ENCODE measurements at places on chromosomes 13 and 19.
A peak's percentile ranks its signal among the peaks of the same experiment; 100 is the strongest.

DNA sequence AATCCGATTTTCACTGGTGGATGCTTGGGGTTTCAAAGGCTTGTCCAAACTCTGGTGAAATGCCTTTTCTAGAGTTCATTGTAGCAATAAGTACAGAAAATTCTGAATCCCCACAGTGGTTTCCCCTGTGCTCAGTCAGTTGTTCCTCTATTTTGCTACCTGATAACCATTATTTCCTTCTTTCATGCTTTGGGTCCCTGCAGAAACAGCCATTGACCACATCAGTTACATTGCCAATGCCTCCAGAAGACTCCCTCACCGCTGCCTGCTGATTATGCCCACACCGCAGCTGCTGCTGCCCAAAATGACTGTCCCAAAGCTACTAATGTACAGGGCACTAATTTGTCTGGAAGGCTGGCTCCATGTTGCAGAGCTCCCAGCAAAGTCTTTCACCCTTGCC lies 517.3 kb downstream of the KLF12 start:
- DNase-seq = no peak

- peak; percentile 87 for DNase-seq
These were observed 263.1 kb downstream of the ZNF536 start for GRCh38 chr19:30634996-30635975.

- no peak for DNase-seq
These were observed 13.5 kb upstream of the PLEKHF1 start for GRCh38 chr19:29651622-29652394.

DNA sequence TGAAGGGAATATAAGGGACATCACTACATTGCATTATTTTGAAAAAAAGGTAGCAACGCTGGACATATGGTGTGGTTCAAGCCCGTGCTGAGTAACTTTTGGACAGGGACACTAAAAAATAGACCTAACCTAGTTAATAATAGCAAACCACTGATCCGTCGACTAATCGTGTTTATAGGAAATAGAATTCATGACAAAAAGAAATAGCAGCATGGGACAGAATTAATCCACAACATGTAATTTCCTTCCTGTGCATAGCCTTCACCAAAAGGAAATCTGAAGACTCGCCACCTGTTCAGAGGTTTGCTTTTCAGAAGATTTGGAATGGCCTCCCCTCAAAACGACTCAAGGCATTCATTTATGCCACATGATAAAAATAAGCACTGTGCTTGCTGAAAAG lies 128.7 kb downstream of the FGF14 start:
- peak; percentile 96 for DNase-seq

DNA sequence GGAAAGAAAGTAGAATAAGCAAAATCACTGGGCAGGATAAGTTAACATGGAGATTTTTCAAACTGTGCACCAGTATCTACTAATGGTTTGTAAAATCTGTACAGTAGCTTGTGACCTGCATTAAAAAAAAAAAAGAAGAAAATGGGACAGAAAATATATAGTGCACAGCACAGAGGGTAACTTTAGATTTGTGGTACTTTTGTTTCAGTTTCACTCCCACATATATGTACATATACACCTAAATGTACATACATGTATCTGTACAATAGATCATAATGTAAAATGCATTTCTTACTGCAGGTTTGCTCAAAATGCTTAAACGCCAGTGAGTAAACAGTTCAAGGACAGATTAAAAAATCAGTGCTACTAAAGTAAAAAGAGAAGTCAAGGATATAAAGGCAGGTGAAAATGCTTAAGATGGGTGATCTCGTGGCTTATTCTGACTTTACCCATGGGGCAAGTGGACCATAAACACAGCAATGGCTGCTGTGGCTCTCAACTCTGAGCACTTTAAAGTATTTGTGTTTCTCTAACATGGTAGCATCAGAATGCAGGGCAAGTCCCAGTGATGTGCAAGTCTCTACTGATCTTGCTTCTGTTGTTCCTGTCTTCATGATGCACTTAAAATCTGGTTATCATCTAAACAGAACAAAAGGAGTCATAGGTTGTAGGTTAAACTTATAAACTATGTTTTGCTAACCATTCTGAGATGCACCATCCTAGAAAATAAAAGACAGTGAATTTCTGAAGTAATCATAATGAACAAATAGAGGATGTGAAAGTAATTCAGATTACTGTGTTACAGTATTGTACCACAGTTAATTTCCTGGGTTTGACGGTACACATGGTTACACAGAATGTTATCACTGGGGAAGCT lies 112.3 kb downstream of the MIPEP start:
- DNase-seq = no peak

- DNase-seq = no peak
These were observed 8.8 kb downstream of the IGLON5 start for GRCh38 chr19:51320280-51320657.

- DNase-seq = no peak
These were observed at the start of gene PRR19 for GRCh38 chr19:42301646-42302203. PRR19 (plus strand) TSS chr19:42302132; CDS start chr19:42309585, 7,453 bp downstream.

DNA sequence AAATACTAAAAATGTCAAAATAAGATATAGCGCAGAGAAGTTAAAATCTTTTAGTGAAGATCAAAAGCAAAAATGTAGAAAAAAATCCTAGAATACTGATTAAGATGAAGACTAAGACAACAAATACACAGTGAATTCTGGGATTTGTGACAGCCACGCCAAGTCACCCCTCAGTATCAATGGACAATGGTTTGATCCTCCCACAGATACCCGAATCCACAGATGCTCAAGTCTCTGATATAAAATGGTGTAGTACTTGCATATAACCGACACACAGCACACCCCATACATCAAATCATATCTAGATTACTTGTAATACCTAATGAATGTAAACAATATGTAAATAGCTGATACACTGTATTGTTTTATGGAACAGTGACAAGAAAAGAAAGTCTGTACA lies 5.9 kb downstream of the MIPEP start:
- DNase-seq = no peak

DNA sequence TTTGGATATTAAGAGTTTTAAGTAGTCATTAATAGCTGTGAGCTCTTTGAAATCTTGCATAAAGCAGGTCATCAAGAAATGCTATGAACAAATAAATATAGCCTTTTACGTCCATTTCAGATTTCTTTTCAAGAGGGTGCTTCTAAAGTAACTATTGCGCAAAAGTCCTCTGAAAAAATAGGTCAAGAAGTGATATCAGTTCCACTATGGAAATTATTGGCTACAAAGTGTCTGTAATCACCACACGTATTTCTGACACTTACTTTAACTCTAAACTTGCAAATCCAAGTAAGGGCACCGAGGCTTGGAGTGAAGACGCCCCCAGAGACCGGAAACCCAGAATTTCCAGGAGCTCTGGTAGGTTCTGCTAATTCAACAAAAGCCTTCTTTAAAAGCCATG lies 44.9 kb upstream of the STARD13 start:
- DNase-seq = no peak

DNA sequence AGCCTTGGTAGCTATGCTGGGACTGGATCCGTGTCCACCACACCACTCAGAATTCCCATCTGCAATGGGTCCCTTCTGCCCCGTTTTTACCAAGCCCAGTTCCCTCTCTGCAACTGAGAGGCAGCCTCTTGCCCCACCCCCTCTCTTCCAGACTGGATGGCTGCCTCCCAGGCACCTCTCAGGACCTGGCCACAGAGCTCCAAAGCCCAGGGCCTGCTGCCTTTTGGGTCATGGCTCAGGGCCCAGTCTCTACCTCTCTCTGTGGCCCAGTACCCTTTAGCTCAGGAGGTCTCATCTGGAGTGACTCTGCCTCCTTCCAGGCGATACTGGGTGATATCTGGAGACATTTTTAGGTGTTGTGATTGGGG lies 10.3 kb upstream of the ZBTB7A start:
- DNase-seq = no peak

DNA sequence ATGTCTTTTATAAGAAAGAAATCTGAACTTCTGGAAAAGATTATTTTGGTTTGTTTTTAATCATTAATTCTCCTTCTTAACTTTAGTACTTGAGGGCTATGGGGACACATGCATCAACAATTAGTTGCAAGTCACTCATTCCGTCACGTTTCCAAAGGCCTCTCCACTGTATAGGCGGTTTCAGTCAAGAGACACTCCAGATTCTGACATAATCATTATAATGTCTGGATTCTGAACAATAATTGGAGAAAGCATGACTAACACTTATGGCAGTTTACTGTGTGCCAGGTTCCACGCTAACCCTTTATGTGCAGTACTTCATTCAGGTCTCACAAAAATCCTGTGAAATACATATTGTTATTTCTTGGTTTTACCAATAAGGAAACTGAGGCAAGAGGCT lies 71.9 kb downstream of the TNFRSF19 start:
- no peak for DNase-seq

- DNase-seq = peak; percentile 68
These were observed 4.8 kb downstream of the IER2 start for GRCh38 chr19:13154911-13155471.

- DNase-seq = no peak
These were observed 97.5 kb downstream of the MAB21L1 start for GRCh38 chr13:35378939-35379338.

GRCh38 chr19:38845374-38846024 lies 4.3 kb downstream of the HNRNPL start:
- DNase-seq = no peak

- DNase-seq = no peak
These were observed 329.6 kb downstream of the EFNB2 start for GRCh38 chr13:106205871-106206270.

- no peak for DNase-seq
These were observed 361.6 kb downstream of the TDRD3 start for GRCh38 chr13:60758637-60759036.

DNA sequence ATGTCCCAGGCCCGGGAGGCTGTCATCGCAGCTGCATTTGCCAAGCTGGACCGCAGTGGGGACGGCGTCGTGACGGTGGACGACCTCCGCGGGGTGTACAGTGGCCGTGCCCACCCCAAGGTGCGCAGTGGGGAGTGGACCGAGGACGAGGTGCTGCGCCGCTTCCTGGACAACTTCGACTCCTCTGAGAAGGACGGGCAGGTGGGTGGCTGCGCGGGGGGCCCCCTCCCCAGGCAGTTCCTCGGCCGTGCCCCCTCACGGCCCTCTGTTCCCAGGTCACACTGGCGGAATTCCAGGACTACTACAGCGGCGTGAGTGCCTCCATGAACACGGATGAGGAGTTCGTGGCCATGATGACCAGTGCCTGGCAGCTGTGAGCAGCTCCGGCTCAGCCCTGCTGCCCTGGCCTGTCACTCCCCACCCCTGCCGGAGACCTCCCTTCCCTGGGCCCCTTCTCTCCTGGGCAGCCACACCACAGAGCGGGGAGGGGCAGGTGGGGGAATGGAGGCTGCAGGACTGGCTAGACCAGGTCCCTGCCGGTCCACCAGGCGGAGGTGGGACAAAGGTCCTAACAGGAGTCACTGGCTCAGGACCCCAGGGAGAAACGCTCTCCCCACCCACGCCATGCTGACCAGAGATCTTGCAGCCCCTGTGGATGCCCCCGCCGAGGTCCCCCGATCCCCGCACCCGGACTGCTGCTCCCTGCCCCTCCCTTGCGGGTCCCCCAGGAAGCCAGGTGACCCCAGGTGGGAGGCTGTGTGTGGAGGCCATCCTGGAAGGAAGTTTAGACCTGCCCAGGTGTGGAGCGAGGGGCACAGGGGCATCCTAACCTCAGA lies 1.1 kb downstream of the CAPS start:
- no peak for DNase-seq

- DNase-seq = no peak
These were observed 7.8 kb upstream of the OLFM4 start for GRCh38 chr13:53020764-53021335.

DNA sequence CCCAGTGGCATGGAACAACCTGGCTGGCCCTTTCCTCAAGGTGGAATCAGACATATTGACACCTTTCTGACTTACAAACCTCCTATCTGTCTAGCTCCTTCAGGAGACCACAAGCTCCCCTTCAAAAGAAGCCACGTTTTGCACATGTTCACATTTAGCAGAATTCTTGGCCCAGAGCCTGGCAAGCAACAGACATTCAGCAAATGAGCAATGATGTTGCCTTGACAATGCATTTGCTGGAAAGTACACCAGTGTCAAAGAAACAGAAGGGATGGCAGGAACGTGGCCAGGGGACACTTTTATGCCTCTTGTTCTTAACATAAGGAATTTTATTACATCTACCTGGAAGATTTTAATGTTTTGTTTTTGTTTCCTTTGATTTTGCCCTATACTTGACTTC lies 85.5 kb upstream of the FGF14 start:
- DNase-seq = peak; percentile 50

DNA sequence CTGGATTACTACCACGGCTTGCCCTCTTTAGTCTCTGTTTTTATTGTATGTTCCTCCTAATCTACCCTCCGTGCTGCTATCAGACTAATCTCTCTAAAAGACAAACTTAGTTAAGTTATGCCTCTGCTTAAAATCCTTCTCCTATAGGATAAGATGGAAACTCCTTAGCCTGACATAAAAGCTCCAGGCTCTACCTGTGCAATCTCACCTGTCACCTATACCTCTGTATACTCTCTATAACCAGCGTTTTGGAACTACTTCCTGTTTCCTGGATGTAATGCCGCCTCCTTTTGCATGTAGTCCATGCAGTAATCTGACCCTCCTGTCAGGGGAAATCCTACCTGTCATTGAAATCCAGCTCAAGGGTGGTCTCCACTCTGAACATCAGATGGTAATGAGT lies 41.2 kb downstream of the OLFM4 start:
- DNase-seq = no peak

- DNase-seq = no peak
These were observed 498.6 kb downstream of the EFNB2 start for GRCh38 chr13:106036870-106037269.

DNA sequence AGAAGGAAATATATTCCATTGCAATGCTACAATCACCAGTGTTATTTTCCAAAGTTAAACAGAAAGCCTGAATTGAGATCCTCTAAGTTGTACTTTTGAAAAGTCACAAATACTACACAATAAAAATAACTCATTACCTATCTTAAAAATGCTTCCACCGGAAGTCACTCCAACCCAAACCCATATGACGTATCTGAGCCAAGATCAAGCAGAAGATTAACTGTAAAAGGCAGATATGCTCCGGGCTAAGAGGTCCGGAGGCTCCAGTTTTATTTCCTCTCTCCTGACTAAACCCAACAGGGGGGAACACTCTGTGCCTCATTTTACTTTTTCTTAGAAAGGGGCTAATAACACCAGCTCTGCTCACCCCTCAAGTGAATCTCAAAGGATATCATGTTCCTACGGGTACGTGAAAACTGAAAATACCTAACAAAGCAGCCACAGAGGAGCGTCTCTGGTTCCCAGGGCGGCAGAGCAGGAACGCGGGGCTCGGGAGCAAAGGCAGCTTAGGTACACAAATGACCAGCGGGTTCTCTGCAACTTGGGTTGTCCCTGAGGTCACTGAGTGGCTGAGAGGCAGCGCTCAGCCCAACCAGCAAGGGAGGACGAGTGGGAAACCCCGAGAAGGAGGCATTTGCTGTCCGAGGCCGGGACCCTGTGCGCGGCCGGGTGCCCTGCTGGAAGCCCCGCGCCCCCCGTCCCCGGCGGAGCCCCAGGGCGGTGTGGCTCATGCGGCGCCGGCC lies 750 bp downstream of the RAB20 start:
- no peak for DNase-seq

GRCh38 chr19:55377356-55378131 lies 918 bp downstream of the TMEM190 start:
- no peak for DNase-seq

GRCh38 chr13:109880371-109881346 lies 94.3 kb upstream of the IRS2 start:
- no peak for DNase-seq

All from cerebellar cortex (tissue), 1 donor.